ENCODE measurements at places on chromosomes 16 and 17. TPM values are rescaled to one million over a fixed set of nuclear protein-coding genes. Genes with fewer than 3 reads are reported as not detected.

Gene ITFG1
- 47.1 TPM for total RNA-seq

Gene GUCY2D
- total RNA-seq, result not detected

Gene SNAI3
- 0.11 TPM for total RNA-seq

Gene C16orf89
- total RNA-seq, result not detected

Gene FAM20A
- total RNA-seq, result not detected

Gene ABI3
- 14.4 TPM for total RNA-seq

Gene SULT1A4
- 14.3 TPM for total RNA-seq

Gene CAMTA2
- 3.9 TPM for total RNA-seq

Gene ANKFN1
- total RNA-seq, result not detected

Gene KRTAP2-3
- total RNA-seq, result not detected

Gene SLX4
- 0.98 TPM for total RNA-seq

Gene HCRT
- not detected for total RNA-seq

Gene DHX8
- 42.5 TPM for total RNA-seq

Gene TBC1D3C
- total RNA-seq, result not detected

Gene KLHL36
- 52.7 TPM for total RNA-seq

Gene GDPD3
- 0.86 TPM for total RNA-seq

Gene OR4D1
- not detected for total RNA-seq

Gene SNRNP25
- 17.5 TPM for total RNA-seq
